ENCODE measurements at places on chromosomes 3 and 15.
A peak's percentile ranks its signal among the peaks of the same experiment; 100 is the strongest.

GRCh38 chr3:28978092-28978491 lies 302.8 kb upstream of the RBMS3 start:
- DNase-seq: peak; percentile 64

- peak; percentile 60 for DNase-seq
Observed at GRCh38 chr3:183178833-183179549, 16.5 kb upstream of the LAMP3 start.

DNA sequence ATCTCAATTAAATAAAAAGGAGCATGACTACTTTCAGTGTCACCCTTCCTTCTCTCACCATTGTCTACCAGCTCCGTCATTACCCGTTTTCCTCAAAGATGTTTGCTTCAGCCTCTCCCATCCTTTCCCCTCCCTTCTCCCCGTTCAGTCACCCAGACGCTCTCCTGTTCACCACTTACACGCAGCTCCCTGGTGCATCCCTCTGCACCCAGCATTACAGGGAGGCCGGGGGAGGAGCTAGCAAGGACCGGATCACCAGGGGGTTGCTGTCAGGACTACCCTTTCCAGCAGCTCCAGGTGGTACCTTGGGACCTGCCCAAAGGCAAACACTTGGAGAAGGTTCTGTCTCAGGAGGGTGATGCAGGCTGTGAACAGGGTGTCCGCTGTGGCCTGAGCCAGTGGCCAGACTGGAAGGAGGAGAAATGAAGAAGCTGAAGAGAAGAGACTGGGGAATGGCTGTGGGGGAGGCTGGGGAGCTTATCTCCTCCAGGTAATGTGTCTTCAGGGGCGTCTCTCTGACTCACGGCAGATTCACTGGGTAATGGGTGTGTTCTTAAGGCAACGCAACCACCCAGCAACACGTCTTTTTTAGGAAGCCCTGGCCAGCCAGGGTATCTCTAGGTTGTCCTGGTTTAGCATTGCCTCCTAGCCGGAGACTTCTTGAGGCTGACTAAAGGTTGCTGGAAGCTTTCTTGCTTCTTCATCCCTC lies 21.8 kb upstream of the BDH1 start:
- no peak for DNase-seq

DNA sequence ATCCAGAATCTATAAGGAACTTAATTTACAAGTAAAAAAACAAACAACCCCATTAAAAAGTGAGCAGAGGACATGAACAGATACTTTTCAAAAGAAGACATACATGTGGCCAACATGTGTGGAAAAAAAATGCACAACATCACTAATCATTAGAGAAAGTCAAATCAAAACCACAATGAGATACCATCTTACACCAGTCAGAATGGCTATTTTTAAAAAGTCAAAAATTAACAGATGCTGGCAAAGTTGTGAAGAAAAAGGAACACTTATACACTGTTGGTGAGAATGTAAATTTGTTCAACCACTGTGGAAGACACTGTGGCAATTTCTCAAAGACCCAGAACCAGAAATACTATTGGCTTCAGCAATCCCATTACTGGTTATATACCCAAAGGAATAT lies 830.0 kb upstream of the ALCAM start:
- no peak for DNase-seq

DNA sequence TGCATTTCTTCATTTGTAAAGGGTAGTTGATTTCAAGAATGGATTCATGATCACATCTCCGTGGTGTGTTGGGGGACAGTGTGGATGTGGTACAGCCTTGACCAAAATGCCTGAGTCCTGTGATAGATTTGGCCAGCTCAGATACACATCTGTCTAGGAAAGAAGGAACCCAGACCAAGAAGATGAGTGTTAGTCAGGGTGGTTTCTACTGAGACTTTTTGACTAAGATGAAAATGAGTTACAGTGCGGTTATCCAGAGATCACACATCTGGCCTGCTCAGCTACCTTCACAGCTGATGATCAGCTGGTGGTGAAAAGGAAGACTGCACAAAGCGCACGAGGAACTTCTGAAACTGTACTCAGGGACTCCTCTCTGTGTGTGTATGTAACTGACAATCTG lies 68.0 kb downstream of the FNDC3B start:
- no peak for DNase-seq

DNA sequence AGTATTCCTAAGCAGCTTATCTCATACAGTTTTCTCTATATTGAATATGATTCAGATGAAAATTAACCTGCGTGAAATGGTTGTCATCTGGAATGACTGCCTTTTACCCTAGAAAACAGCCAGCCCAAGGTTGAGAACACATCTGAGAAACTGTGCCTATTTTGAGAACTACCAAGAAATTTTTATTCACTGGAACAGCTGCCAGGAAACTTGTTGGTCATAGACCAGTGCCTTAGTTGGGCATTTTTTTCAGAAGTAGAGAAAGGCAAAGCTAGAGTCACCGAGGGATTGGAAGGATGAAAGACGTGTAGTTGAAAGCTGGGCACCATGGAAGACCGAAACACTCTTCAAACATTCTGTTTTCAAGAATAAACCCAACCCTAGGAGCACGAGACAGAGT lies 277.1 kb downstream of the LPP start:
- DNase-seq: no peak

- DNase-seq: no peak
Observed at GRCh38 chr3:71078723-71079525, 504.6 kb downstream of the FOXP1 start.

DNA sequence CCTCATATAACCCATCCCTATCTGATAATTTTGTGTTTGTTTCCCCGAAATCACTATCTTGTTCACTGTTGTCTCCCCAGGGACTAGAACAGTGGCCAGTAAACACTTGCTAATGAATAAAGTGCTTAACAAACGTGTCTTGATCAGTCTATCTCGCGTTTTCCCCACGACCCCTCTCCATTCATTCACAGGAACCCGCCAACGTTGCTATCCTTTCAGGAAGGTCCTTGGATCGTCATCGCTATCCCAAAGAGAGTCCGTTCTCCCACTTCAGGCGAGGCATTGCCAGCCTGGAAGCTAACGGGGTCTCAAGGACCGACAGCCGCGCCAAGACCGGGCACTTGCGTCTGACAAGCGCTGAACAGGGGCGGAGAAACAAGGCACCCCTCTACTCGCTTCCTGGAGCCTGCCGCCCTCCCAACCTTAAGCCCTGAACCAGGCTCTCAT lies 344 bp downstream of the LINS1 start:
- DNase-seq: peak; percentile 83

- DNase-seq: no peak
Observed at GRCh38 chr3:141812084-141812483, 48.9 kb downstream of the GRK7 start.

DNA sequence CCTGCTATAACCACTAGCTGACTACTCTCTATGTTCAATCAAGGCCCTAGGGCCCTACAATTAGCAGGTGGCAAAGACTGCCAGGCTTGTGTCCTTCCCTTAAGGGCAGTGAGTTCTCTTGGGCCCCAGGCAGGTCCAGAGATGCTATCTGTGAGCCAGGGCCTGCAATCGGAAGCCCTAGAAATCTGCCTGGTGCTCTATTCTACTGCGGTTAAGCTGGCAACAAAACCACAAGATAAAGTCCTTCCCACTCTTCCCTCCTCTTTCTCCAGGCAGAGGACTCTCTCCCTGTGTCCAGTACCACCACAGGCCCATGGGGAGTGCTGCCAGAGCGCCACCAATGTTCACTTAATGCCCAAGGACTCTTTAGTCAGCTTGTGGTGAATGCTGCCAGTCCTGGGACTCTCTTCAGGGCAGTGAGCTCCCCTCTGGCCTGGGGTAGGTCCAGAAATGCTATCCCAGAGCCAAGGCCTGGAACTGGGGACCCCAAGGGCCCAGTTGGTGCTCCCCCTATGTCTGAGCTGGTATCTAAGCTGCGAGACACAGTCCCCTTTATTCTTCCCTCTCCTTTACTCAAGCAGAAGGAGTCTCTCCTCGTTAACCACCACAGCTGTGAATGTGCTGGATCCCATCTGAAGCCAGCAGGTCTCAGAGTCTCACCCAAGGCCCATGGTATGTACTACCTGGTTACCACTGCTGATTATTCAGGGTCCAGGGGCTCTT lies 34.7 kb downstream of the XXYLT1 start:
- no peak for DNase-seq

DNA sequence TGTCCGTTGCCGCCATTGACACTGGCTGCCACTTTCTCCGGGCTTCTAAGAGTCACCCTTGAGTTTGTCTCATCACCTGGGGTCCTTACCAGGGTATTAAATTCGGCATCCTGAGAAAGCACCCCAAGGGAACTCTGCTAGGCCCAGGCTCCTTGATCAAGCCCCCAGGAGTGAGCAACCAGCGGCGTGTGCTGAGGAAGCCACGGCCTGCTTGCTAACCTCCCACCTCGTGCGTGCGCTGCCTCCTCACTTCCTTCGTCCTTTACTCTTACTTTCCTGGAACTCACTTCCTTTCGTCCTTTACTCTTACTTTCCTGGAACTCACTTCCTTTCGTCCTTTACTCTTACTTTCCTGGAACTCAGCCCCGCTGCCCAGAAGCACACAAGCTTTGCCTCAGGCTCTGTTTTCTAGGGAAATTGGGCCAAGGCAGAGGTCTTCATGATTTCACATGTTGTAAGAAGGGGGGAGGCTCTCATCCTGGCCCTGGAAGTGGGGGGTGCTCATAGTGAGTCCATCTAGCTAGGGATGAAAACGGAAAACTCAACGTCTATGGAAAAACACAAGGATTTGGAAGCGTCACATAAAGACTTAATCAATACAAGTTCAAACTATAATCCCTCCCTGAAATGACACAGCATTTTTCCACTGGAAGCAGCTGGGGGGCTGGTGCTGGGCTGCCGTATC lies 36.7 kb upstream of the BDH1 start:
- DNase-seq: no peak

GRCh38 chr3:127019449-127019848 lies 36.5 kb downstream of the PLXNA1 start:
- no peak for DNase-seq

DNA sequence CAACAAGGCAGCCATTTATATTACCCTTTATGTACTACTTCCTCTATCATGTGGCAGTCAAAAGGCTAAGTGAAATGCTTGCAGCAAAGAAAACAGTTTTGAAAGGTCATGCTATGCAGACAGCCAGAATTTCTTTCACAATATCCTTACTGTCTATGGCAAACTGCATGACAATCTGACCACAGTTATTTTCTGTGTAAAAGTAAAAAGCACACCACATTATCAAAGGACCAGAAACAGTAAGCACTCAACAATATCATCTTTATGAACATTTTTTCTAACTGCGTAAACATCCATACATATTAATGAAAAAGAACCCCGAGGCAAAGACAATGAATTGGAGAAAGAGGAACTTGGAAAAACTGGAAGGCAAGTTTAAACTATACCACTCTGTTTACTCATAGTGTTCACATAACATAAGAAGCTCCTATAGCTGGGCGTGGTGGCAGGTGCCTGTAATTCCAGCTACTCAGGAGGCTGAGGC lies 47.9 kb downstream of the PIK3CB start:
- DNase-seq: no peak

GRCh38 chr15:38127306-38127771 lies 125.3 kb upstream of the SPRED1 start:
- DNase-seq: no peak

DNA sequence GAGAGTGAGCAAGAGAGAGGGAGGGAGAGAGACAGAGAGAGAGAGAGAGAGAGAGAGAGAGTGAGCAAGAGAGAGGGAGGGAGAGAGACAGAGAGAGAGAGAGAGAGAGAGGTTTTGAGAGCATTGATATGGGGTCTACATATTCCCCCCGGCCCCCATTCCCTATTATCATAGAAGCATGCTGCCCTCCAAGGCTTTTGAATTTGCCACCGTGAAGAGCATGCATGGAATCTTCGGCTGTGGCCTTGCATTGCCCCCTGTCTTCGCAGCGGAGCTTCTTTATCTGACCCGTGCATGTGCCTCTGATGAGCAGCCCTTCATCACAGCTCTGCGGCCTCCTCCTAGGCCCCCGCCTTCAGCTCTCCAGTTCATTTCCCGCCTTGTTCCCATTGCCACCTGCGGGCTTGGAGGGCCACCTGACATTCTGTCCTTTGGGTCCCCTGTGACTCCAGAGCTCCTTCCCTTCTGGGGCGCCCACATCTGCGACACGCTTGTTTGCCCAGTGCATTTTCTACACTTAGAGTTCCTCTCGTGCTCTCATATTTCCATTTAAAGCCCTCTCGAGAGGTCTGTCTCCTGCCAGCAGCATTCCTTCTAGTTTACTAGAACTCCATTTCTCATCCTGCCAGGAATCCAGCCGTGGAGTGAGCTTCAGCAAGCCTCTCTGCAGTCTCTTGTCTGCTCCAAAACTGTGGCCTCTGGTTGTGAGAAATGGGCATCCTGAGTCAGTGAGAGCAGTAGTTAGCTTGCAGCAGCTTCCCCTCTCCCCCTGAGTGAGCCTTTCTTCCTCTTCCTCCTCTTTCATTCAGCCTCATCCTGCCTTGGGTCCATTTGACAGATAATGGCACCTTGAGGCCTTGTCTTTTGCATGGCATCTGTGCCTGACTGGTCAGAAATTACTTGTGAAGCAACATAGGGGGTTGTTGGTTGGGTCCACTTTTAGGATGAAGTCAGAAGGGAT lies 25.3 kb downstream of the LPP start:
- peak; percentile 39 for DNase-seq

All from NCI-H524 (cell line).